Fibroblast of the aortic adventitia (primary cell): ENCODE measurements at places on chromosomes 16 and 17.
A peak's percentile ranks its signal among the peaks of the same experiment; 100 is the strongest.

GRCh38 chr17:54544249-54544648 lies 356.4 kb upstream of the TOM1L1 start:
- DNase-seq = no peak

DNA sequence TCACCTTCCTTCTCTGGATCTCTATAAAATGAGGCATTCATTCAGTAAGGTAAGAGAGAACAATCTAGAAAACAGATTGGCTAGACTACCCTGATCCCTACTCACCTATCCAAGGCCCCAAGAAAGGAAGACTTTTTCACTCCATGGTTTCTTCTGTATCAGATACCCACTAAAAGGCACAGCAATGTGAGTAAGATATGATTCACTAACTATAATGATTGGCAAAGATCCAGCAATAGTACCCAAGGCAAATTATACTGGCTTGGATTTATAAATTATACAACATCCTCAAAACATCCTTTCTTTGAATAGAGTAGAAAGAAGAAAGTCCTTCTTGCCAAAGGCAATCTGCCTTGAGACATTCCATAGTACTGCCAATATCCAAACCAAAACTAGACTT lies 1432.0 kb upstream of the GOT2 start:
- no peak for DNase-seq

- DNase-seq = no peak
Observed at GRCh38 chr17:46020998-46021397, 21.9 kb downstream of the STH start.

- peak; percentile 72 for DNase-seq
Observed at GRCh38 chr17:42421507-42422338, 1.3 kb downstream of the CAVIN1 start.

DNA sequence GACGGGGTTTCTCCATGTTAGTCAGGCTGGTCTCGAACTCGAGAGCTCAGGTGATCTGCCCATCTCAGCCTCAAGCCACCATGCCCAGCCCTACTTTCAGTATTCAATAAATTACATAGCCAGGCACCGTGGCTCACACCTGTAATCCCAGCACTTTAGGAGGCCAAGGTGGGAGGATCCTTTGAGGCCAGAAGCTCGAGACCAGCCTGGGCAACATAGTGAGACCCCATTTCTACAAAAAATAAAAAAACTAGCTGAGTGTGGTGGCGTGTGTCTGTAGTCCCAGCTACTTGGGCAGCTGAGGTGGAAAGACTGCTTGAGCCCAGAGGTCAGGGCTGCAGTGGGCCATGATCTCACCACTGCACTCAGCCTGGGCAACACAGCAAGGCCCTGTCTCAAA lies 8.2 kb downstream of the MIEN1 start:
- no peak for DNase-seq
